ENCODE measurements at places on chromosomes 2 and 18.

GRCh38 chr2:11467129-11467649 lies 1.2 kb upstream of the E2F6 start:
- no peak for DNase-seq

DNA sequence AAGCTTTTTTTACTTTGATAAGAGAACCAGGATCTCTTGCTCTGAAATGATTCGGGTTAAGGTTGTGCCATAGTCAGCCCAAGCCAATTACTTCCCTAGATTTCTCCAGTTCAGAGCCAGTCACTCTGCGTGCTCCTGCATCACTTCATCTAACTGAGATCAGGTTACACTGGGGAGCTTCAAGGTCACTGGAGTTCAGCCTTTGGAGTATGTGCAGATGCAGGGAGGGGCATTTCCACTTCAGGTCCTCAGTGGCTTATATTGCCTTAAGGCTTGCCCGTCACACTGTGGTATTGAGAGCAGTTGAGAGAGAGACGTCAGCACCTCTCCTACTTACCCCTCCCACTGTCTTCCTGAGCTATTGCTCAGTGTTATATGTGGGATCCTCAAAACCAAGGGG lies 317.8 kb downstream of the EPHA4 start:
- no peak for DNase-seq

DNA sequence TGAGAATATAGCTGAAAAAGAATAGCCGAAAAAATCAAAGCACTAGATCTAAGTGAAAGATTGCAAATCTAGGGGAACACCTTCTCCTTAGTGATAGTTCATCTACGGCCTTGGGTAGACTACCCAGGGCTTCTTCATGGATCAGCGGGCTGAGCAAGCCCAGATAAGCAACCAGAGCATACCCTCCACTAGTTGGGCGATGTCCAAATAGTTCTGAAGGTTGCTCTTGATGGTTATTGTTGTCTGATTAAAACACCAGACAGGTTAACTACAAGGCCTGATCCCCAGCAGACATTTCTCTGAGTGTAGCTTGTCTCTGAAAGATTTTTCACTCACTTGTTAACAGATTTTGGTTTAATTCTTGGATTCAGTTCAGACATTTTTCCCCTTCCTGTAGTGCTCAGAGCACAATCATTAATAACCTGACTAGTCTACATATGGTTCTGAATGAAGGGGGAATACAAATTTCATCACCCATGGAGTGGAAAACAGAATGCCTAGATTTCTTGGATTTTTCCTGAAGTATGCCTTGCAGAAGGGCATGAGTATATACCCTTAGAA lies 99.6 kb downstream of the BABAM2 start:
- no peak for DNase-seq

DNA sequence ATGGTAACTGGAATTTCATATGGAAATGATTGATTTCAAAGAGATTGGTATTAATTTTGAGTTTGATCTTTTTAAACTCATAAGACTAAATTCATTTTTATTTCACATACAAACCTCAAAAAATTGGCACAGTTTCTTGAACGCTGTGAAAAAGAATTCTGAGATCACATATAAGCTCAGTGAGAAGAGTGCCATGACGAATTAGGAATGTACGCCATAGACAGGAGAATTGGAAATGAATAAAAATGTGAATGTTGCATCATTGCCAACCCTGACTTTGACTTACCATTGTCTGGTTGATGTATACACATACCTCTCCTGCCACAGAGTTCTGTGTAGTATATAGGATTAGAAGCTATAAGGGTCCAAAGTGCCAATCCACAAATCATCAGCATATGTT lies 290.4 kb upstream of the ZC3H15 start:
- DNase-seq = no peak

DNA sequence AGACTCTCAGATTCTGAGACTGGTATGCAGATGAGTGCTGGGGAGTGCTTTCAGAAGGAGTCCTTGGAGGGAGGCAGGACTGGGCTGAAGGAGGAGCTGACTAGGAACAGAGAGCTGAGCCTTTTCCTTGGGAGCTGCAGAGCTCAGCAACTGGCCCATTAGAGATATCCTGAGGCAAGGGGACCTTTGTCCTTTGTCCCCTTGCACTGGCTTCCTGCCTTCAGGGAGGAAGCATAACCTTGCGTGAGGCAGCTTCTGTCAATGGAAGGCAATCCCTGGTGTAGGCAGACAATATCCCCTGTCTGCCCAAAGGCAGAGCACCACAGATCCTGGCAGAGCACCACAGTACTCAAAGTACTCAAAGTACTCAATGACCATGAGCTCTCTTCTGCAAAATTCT lies 375.3 kb downstream of the HRH4 start:
- DNase-seq = no peak

DNA sequence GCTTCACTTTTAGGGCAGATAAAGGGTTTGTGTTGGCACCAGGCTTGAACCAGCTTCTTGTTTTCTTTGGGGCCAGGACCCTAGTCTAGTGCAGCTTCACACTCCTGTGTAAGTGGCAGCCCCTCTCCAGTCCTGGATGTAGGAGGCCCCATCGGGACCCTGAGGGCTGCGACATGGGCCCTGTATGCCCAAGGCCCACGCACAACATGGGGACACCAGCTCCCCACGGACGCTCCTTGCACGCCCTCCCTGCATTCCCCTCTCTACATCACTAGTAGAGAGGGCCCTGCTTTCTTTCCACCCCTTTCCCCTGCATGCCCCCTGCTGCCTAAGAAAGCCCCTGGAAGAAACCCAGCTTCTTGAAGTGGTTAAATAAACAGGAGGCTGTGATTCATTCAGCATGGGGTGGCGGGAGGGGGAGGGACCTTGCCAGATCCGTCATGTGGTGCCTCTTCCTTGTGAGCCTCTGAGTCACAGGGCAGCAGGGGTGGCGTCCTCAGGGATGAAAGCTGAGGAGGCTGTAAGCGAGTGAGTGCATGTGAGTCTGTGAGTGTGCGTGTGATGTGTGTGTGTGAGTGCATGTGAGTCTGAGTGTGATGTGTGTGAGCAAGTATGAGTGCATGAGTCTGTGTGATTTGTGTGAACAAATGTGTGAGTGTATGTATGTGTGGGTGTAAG lies 42.5 kb downstream of the COPS8 start:
- peak; percentile 86 for DNase-seq

GRCh38 chr2:80303909-80304837 lies at the start of gene LRRTM1:
LRRTM1 (minus strand) TSS chr2:80304752; CDS start chr2:80303819, 933 bp downstream.
- no peak for DNase-seq

- no peak for DNase-seq
These were observed 41.4 kb upstream of the NABP1 start for GRCh38 chr2:191636586-191636985.

- DNase-seq = peak; percentile 65
These were observed 26.8 kb downstream of the MPHOSPH10 start for GRCh38 chr2:71157124-71157793.

DNA sequence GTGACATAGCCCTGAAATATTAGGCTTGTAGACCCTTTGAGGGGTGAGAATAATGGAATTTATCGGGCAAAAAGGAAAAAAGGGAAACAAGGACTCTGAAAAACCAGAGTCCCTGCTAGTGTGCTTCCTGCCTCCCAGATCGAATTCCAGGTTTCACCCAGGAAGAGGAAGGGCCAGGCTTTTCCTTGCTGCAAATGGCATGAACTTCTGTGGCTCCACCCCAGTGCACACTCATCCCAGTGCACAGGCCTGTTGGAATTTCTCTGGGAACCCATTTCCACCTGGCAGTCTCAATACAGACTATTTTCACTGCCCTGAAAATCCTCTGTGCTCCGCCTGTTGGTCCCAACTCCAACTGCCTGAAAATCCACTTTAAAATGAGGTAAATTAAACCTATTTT lies 29.9 kb downstream of the C18orf54 start:
- DNase-seq = no peak

- no peak for DNase-seq
These were observed 2.8 kb upstream of the RAB31 start for GRCh38 chr18:9705183-9705829.

GRCh38 chr2:239255628-239256349 lies 145.0 kb downstream of the HDAC4 start:
- no peak for DNase-seq

DNA sequence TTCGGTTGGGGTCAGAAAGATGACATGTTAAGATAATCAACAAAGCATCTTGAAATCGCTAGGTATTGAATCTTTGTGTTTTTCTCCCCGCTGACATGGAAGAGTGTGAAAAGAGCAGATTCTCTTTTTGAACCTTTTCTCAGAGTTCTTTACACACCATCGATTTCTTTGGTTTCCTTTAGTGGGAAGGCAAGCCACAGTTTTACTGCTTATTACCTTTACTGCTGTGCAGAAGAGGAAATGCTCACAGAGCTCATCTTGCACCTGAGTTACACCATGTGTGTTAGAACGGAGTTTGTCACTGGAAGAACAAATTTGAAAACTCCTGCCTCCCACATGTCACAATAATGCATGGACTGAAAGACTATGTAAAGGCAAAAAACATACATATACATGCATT lies 45.3 kb upstream of the PDK1 start:
- DNase-seq = no peak

DNA sequence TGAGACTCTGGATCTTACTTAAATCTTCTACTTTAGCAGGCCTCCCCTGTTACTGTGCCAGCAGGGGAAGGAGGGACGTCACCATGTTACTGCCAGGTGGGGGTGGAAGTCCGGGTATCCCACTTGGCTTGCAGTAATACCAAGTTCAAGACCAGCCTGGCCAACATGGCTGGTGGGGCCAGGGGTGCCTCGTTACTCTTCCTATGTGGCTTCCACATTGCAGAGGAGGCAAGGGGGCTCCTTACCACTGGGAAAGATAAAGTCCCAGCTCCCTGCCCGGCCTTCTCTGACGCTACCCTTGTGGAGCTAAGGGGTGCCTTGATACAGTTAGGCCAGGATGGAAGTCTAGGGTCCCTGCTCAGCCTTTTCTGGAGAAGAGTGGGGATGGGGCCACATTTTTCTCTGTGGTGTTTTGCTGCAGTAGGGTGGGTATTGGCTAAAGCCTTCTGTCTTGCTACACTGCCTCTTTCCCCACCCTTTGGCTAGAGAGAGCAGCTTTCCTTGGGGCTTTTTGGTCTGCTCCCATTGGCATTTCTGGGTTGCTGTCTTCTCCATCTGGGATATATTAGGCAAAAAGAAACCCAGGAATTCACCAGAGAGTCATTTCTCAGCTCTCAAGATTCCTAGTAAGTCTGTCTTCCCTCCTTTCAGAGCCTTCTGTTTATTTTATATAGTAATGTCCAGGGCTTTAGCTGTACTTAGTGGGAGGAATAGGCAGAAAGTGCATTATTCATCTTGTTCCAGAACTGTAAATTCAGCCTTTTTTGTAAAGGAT lies 21.9 kb downstream of the ELMOD3 start:
- no peak for DNase-seq

- no peak for DNase-seq
These were observed 47.6 kb upstream of the FHL2 start for GRCh38 chr2:105446501-105446900.

- DNase-seq = no peak
These were observed 112.4 kb downstream of the FEZ2 start for GRCh38 chr2:36485521-36485920.

DNA sequence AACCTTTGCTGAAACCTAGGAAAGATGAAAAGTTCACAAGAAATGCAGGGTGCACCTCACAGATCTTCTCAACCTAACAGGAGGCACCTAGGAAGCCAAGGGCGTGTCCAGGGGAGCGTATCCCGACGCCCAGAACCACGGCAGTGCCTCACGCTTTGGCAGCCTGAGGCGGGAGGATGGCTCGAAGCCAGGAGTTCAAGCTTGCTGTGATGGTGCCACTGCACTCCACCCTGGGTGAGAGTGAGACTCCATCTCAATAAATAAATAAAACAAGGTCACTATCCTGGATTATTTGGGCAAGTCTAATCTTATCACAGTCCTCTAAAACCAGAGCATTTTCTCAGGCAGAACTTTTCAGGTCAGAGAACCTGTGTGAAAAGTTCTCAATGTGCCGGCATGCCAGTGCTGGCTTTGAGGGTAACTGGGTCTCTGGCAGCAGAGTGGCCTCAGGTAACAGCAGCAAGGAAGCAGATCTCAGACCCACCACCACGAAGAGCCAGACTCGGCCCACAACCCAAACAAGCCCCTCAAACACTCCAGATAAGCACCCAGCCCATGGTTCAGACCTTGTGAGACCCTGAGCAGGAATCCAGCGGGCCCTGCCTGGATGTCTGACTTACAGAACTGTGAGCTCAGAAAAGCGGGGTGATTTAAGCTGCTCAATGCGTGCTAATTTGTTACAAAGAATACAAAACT lies 11.7 kb downstream of the HSBP1L1 start:
- DNase-seq = no peak

- no peak for DNase-seq
These were observed 16.4 kb downstream of the ALPK2 start for GRCh38 chr18:58612315-58613055.

GRCh38 chr2:176110415-176111308 lies 3.6 kb downstream of the HOXD11 start:
- DNase-seq = no peak

GRCh38 chr2:176554101-176555048 lies 285.1 kb downstream of the MTX2 start:
- DNase-seq = peak; percentile 45

DNA sequence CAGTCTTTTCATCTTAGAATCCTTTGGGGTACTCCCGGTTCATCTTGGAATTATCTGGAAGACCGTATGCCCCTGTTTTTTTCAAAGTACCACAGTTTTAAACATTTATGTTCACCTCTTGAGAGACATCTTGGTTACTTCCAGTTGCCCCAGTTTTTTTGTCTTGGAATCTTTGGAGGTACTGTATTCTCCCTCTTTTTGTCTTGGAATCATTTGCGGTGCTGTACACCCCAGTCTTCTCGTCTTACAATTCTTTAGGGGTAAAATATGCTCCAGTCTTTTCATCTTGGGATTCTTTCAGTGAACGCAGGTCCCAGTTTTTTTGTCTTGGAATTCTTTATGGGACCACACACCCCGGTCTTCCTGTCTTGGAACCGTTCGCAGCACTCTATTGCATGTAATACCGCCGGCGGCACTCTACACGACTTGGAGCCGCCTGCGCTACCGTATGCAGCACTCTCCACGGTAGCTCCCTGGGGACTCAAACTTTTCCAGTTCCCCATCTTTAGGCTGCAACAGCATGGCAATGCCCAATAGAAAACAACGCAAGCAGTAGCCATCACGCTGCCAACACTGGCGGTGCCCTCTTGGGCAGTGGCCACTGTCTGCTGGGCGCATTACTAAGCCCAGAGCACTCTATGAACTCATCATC lies 21.2 kb upstream of the ZDBF2 start:
- no peak for DNase-seq

DNA sequence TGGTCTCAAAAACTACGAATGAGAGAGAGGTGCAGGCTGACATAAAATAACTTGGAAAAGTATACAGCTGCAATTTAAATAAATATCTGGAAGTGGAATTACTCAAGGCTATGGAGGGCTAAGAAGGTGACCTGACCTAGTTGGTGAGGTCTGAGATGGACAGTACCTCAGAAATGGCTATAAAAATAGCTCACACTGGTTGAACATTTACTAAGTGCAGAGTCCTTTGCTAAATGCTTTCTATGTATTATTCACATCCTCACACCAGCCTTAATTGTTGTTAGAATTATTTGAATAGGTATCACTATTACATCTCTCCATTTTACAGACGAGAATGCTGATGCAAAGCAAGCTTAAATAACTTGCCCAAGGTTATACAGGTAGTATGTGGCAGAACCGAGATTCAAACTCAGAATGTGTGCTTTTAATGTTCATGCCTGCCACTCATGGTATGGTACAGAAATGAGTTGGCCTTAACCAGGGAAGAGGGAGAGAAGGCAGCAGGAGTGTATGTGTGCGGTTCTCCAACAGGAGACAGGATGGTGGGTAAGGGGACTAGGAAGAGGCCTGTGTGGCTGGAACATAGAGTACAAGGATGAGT lies 37.4 kb downstream of the MRPL44 start:
- peak; percentile 20 for DNase-seq

- DNase-seq = no peak
These were observed 23.5 kb downstream of the CYRIA start for GRCh38 chr2:16642088-16642487.

Measured in activated naive CD4-positive, alpha-beta T cell treated with anti-CD3 and anti-CD28 coated beads for 36 hours (primary cell).